ENCODE measurements at places on chromosomes 3 and 15.
A peak's percentile ranks its signal among the peaks of the same experiment; 100 is the strongest.

- peak; percentile 71 for DNase-seq
Observed at GRCh38 chr15:59997070-59997701, 6.9 kb upstream of the FOXB1 start.

- DNase-seq: no peak
Observed at GRCh38 chr3:35426366-35426958, 212.9 kb upstream of the ARPP21 start.

- DNase-seq: no peak
Observed at GRCh38 chr3:171260899-171261298, 199.3 kb downstream of the TNIK start.

DNA sequence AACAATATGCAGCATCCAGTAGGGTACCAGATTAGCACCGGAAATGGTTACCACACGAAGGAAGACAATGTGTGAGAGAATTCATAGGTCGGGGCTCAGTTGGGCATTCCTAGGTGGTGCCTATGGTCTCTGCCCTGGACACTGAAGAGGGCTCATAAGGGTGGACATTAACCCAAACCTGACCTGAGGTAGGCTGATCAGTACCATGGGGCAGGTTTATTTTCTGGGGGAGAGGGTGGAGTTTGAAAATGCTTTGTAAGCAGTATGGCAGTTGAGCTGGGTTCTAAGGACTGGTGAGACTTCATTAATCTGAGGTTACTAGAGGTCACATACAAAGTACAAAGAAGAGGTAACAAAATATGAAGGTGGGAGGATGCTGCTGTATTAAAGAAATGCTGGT, 68.4 kb downstream of the RPL22L1 start:
- no peak for DNase-seq

GRCh38 chr15:74787251-74788041, 5.6 kb downstream of the CSK start:
- DNase-seq: peak; percentile 97

DNA sequence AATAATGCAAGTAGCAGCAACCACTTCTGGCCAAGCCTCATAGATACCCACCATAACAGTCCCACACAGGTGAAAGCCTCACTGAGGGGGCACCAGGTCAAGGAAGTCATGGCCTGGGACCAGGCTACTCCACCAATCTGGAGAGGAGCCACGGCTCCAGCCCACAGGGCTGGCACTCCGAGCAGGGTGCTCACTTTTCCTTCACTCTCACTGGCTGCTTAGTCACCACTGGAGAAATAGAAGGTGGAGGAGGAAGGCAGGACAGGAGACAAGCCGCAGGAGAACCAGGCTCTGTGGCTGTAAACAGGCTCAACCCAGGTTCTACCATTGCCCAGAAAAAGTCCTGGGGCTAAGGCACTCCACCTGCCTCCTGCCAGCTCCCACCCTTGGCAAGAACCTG, 1.2 kb downstream of the USP19 start:
- DNase-seq: no peak

DNA sequence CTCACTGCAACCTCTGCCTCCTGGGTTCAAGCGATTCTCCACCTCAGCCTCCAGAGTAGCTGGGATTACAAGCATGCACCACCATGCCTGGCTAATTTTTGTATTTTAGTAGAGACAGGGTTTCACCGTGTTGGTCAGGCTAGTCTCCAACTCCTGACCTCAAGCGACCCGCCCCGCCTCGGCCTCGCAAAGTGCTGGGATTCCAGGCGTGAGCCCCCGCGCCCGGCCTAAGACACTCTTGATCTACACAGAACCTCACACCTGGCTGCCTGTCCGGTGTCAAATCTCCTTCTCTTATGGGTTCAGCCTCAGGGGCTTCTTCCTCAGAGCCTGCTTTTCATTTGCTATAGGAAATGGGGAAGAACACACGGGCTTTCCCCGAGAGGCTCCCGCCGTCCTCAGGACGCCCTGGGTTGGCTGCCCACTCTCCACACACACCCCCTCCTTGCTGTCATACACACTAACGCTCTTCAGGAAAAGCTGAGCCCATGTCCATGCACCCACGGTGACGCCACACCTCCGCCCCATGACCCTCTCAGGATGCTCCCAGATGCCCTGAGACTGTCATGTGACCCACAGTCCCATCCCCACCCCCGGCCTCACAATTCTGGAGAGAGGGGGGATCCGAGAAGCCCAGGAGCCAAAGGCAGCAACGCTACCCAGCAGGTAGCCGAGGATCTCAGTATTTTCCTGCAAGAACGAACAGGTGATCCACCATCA, 10.4 kb downstream of the TMEM44 start:
- DNase-seq: no peak

GRCh38 chr15:54941417-54941816, 255.3 kb downstream of the RSL24D1 start:
- DNase-seq: no peak

- DNase-seq: no peak
Observed at GRCh38 chr15:101088271-101088670, 163.6 kb downstream of the CHSY1 start.

DNA sequence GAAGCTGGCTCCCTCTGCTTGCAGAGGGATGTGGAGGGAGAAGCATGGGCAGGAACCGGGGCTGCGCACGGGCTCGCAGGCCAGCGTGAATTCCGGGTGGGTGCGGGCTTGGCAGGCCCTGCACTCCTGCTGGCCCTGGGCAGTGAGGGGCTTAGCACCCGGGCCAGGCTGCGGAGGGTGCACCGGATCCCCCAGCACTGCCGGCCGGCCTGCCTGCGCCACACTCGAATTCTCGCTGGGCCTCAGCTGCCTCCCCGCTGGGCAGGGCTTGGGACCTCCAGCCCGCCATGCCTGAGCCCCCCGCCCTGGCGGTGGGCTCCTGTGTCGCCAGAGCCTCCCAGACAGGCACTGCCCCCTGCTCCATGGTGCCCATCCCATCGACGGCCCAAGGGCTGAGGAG, 47.6 kb upstream of the SPATA12 start:
- no peak for DNase-seq

- DNase-seq: no peak
Observed at GRCh38 chr3:141386126-141386488, 17.8 kb downstream of the ZBTB38 start.

- DNase-seq: no peak
Observed at GRCh38 chr3:152853196-152853595, 18.3 kb downstream of the P2RY1 start.

GRCh38 chr15:81107889-81108288, 26.2 kb upstream of the CFAP161 start:
- DNase-seq: no peak

DNA sequence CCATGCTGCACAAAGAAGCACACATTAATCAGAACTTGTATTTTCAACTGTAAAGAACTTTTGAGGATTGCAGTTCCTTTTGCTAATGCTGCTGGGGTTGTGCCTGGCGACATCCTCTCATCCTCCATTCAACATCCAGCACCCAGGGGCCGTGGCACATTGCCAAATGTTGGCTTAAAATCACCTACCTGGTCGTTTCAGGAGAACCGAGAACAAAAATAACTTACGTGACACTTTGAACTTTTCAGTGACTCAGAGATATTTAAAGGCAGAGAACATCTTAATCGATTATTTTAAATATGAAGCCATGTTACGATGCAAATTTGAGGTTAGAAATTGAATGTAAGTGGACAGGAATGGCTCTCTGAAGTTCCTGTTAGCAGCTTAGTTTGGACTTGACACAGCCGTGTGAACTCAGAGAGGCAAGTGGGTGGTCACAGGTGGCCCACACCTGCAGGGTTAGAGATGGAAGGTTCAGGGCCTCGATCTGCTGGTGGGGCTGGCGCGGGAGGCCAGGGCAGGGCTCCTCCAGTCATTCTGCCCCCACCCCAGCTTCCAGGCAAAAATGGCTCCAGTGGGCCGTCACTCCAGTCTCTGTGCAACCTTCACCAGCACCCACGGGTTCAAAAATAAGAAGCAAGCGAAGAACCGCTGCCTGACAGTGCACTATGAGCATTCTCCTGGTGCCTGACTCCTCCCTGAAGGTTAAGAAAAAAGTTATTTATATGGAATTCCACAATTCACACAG, 12.2 kb downstream of the LRRK1 start:
- DNase-seq: peak; percentile 85

GRCh38 chr3:116038968-116039650, 406.2 kb downstream of the LSAMP start:
- no peak for DNase-seq

GRCh38 chr15:85024509-85025336, 43.1 kb downstream of the PDE8A start:
- no peak for DNase-seq

GRCh38 chr3:56899851-56900250, 98.1 kb upstream of the ARHGEF3 start:
- no peak for DNase-seq

- no peak for DNase-seq
Observed at GRCh38 chr3:115928376-115928775, 305.1 kb downstream of the GAP43 start.

DNA sequence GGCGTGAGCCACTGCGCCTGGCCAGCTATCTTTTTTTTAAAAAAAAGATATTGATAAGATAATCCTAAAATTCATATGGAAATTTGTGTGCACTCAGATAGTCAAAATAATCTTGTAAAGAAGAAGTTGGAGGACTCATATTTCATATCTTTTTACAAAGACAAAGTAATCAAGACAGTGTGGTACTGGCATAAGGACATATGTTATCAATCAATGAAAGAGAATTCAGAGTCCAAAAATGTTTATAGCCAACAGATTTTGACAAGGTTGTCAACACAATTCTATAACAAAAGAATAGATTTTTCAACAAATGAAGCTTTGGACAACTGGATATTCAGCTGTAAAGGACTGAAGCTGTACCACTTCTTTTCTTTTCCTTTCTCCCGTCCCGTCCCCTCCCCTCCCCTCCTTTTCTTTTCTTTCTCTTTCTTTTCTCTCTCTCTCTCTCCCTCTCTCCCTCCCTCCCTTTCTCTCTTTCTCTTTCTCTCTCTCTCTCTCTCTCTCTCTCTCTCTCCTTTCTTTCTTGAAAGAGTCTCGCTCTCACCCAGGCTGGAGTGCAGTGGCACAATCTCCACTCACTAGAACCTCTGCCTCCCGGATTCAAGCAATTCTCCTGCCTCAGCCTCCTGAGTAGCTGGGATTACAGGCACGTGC, 126.8 kb downstream of the GSK3B start:
- DNase-seq: no peak

DNA sequence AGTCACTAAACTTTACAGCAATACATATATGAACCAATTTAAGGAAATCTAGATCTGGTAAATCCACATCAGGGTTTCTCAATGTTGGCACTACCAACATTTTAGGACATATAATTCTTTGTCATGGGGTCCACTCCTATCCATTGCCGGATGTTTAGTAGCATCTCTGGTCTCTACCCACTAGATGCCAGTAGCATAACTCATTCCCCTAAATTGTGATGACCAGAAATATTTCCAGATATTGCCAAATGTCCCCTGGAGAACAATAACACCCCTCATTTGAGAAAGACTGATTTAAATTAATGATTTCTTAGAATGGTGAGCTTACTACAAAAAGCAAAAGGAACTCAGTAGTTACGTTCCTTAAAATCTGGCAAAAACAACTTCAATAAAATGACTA, 23.1 kb upstream of the ANKRD28 start:
- no peak for DNase-seq

DNA sequence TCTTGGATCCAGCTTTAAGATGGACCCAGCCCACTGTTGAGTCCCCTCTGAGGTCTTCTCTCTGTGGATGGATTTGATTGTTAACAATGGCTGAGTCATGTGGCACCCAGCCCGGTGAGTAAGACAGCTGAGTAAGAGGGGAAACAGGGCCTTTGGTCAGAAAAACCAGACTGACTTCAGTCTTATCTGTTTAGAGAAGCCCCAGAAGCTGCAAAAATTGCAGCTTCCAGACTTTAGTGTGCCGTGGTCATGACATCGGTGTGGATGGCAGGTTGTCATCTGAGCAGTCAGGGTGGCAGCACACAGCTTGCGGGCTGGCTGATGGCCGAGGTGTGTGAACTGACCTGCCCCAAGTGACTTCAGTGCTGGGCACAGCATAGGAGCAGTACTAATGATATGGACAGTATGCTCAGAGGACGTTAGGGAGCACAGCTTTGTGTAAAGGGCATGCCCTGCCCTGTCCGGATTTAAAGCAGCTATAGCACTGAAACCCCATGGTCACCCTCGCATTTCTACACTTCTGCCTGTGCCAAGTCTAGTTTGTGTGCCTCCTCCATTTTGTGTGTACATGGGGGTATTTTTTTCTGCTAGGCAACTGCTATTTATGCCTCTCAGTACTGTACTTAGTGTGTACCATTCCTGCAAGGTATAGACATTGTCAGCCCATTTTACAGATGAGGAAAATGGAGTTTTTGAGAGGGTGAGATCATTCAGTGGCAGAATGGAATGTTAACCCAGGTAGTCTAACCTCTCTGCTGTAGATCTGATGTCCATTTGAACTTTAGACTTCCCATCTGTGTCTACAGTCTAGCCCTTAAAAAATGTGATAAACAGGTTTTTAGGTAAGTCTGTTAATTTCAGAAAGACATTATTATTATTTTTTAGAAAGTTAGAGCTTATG, 44.4 kb downstream of the FLNB start:
- DNase-seq: peak; percentile 14

Measured in GM12865 (cell line).